Type B pancreatic cell (in vitro differentiated cells): ENCODE measurements at places on chromosomes 13 and 19. TPM values are rescaled to one million over a fixed set of nuclear protein-coding genes. Genes with fewer than 3 reads are reported as not detected.
A peak's percentile ranks its signal among the peaks of the same experiment; 100 is the strongest.

DNA sequence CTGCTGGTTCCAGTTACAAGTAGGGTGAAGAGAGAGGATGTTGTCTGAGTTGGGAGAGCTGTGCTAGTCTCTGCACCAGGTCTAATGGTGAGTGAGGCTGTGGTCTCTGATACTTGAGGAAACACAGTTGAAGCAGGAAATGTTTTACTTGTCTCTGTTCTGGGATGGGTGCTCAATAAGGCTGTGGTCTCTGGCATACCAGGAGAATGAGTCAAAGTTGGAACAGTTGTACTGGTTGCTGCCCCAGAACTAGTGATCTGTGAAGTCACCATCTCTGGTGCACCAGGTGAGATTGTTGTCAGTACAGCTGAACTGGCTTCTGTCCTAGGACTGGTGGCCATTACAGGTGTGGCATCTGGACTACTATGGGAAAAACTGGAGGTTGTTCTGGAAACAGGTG lies 74.7 kb downstream of the MUC16 start:
- H3K4me3 ChIP-seq, result peak overlapping the region; percentile 27
- no peak for DNase-seq
- no peaks in the 10 kb centered on the region for H3K4me1 ChIP-seq
- H3K27me3 ChIP-seq, result no peaks in the 10 kb centered on the region
- H3K27ac ChIP-seq, result peak overlapping the region; percentile 67

- no peak overlapping the region for H3K4me3 ChIP-seq
- H3K27me3 ChIP-seq, result peaks cover 21% of the 10 kb centered on the region
- peaks cover 10% of the 10 kb centered on the region for H3K4me1 ChIP-seq
- H3K36me3 ChIP-seq, result no peaks in the 10 kb centered on the region
Observed at GRCh38 chr13:97659602-97660001, 225.6 kb downstream of the RAP2A start.

GRCh38 chr13:36917311-36917710 lies 2.7 kb downstream of the SMAD9 start:
- no peak for DNase-seq
- H3K27me3 ChIP-seq, result peaks cover 18% of the 10 kb centered on the region
- H3K36me3 ChIP-seq, result no peaks in the 10 kb centered on the region
- H3K4me3 ChIP-seq, result peak overlapping the region; percentile 74

- peaks cover 18% of the 10 kb centered on the region for H3K36me3 ChIP-seq
- H3K27ac ChIP-seq, result peak overlapping the region; percentile 69
- H3K4me3 ChIP-seq, result no peak overlapping the region
Observed at GRCh38 chr19:6239871-6240676, 39.7 kb downstream of the MLLT1 start.

GRCh38 chr19:4328243-4328990 lies 10.2 kb downstream of the STAP2 start:
- no peaks in the 10 kb centered on the region for H3K36me3 ChIP-seq
- no peaks in the 10 kb centered on the region for H3K4me1 ChIP-seq
- peaks cover 4% of the 10 kb centered on the region for H3K27me3 ChIP-seq
- H3K27ac ChIP-seq, result peak overlapping the region; percentile 83

DNA sequence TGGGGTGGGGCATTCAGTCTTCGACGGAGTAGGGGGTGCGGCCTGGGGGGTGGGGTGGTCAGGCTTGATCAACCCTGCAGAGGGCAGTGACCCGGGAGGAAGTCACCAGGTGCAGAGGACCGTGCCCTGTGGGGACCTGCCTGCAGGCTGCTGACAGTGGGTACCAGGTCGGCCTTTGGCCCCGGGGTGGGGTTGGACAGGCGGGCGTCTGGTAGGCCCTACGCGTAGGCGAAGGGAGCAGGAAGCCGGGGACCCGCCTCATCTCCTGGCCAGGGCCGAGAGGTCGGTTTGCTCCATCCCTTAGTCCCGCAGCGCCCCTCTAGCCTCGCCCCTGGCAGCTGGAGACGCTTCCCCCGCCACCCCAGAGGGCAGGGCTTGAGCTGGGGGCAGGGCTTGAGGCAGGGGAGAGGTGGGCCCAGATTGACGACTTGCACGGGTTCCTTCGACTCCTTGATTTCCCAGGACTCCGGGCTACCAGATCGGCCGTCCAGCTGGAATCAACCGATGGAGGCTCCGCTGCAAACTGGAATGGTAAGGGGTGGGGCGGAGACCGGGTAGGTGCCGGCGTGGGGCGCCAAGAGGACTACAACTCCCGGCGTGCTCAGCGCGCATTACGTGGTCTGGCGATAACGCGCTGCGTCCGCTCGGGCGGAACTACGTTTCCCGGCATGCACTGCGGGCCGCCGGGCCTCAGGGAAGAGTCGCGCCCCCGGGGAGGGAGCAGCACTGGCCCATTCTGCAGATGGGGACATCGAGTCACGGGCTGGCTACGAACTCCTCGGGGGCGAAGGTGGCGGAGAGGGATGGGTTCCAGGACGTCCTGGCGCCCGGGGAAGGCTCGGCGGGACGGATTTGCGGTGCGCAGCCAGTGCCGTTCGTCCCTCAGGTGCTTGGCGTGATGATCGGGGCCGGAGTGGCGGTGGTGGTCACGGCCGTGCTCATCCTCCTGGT lies at the start of gene PNPLA6:
Gene PNPLA6, plus strand, starts transcription at position 671 of the 951 bp plus-strand sequence. Its CDS starts 72 bp downstream, at position 743.
- peak within 1 kb of the TSS; percentile 97 for H3K4me3 ChIP-seq
- peak; percentile 95 for DNase-seq
- H3K27me3 ChIP-seq, result no peaks in the 10 kb centered on the region
- H3K36me3 ChIP-seq, result peaks cover 4% of the 10 kb centered on the region

DNA sequence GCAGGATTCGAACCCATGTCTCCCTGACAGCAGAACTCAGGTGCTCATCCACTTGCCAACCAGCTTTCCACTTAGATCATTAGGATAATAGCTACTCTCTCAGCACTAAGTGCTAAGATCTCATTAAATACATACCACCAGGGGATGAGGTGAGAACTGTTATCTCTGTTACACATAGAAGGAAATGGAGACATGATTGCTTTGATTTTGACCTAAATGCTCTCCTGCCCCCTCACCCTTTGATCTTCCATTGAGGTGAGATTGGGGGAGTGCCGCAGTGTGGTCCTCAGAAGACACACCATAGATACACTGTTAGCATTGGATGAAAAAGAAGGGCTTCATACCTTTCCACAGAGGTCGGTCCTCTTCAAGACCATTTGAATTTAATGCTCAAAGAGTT lies 38.9 kb upstream of the NPAS1 start:
- H3K4me3 ChIP-seq, result no peak overlapping the region
- peaks cover 57% of the 10 kb centered on the region for H3K4me1 ChIP-seq
- no peaks in the 10 kb centered on the region for H3K27me3 ChIP-seq
- H3K36me3 ChIP-seq, result peaks cover 4% of the 10 kb centered on the region
- DNase-seq, result no peak

The PRR20B gene
- total RNA-seq, result not detected in 2 replicates

The LRRC25 gene
- 0.19 TPM in 1 of 2 replicates, not detected in the other for total RNA-seq

The C1QTNF9B gene
- total RNA-seq, result not detected in 2 replicates
